ENCODE measurements at places on chromosomes 1 and 21.

DNA sequence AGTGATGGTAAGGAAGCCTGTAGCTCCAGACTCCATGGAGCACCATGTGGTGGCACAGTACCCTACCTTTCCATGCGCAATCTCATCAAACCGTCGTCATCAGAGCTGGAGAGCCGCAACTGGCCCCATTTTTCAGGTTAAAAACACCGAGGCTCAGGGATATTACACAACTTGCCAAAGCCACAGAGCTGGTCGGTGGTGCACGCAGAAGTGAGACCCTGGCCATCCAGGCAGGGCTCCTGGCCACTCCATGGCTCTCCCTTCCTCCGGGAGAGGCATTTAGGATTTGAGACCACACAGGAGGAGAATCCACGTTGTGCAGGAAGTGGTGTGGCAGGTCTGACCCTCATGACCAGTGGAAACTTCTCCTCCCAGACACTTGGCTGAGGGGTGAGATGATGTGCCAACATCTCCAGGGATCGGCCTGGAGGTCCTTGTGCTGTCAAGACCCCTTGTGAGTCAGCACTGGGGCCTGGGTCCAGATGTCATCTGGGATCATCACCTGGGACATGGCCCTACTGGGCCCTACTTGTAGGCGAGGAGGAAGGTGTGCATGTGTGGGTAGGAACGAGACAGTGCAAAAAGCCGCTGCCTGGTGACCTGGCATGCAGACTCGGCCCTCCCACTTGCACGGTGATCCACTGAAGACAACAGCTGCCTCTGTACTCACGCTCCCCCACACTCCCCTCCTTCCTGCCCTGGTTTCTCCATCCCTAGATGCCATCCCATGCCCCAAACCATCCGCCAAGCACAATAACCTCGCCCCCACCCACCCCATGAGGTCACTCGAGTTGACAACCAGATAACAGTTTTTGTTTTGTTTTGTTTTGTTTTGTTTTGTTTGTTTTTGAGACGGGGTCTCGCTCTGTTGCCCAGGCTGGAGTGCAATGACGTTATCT lies 10.4 kb downstream of the TFF3 start:
- DNase-seq: no peak

- DNase-seq: peak; percentile 21
Observed at GRCh38 chr1:161727256-161727924, 6.0 kb downstream of the FCRLB start.

DNA sequence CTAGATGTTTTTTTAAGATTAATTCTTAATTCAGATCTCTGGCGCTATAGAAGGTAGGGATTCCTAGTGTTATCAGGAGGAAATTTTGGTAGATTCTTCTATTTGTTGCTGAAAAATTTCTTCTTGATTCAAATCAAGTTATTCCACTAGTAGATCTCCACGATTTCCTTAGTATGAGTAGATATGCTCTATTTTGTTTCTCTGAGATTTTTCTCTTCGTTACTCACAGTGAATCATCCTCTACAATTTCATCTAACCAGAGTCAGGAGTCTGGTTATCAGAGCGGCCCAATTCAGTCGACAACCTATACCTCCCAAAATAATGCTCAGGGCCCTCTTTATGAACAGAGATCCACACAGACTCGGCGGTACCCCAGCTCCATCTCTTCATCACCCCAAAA lies 18.8 kb upstream of the HAX1 start:
- no peak for DNase-seq

- DNase-seq: no peak
Observed at GRCh38 chr1:39940253-39940652, 14.7 kb upstream of the MFSD2A start.

DNA sequence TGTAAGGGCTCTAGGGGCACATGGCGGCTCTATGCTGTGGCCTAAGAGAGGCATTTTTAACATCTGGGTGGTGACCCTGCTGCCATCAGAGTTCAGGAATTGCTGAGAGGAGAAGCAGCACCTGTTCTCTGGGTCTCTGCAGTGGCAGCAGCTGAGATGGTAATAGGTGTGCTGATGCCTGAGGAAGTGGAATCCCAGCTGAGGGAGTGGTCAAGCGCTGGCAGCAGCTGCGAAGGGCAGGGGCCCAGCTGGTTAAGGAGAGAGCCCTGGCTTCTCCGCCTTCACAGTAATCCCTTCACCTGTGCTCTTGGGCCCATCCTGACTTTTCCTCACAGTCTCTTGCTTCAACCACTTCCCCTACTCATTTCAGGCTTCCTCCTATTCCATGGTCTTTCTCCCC lies 39.8 kb downstream of the GJA5 start:
- no peak for DNase-seq

DNA sequence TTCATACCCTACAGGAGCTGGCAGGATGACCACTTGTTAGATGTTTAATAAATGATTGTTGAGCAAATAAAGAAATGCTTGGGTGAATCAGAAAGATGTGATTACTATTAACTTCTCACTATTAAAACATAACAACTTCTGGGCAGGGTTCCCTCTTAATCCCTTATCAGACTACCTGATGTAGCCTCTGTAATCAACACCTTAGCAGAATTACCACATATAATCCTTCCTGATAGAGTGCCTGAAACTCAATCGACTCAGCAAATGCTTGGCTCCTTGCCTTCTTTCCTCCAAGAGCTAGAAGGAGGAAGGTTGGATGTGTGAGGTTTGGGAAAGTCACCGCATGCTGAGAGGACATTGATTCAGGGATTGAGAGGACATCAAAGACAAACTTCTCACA lies 34.8 kb upstream of the DSCAM start:
- no peak for DNase-seq

GRCh38 chr1:114322207-114322606 lies 168.5 kb upstream of the SYT6 start:
- DNase-seq: no peak

DNA sequence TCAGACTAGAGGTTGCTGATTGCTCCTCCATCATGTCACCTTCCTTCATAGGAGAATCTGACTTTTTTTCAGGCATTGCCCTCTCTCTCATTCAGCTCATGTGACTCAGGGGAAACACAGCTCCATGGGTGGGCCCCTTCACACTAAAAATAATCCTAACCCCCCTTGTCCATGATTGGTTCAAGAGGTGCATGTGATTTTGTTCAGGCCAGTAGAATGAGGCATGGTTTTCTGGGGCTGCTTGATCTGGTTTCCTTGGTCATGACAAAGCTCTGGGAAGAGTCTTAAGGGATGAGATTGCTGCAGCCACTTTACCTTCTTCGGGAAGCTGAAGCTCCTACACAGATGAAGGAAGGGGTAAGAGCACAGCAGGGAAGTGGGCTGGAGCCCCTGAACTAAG lies 56.3 kb downstream of the SPAG17 start:
- no peak for DNase-seq

DNA sequence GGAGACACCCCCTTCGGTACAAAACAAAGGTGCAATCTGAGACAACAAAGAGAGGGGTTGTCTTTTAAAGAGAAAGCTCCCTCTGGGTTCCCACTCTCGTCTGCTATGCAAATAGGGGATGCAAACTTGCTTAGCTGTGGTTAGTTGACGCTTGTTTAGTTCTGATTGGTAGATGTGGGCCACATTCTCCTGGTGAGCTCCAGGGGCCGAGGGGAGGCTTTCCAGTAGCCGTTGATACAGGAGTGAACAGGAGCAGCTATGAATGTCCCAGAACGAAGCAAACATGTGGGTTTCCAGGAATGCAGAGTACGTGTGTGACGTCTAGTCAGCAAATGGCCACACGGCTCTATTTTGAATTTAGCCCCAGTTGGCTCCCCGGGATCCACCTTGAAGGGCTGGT lies 14.7 kb downstream of the TFF2 start:
- no peak for DNase-seq

- DNase-seq: no peak
Observed at GRCh38 chr1:21649315-21649714, 19.8 kb downstream of the RAP1GAP start.

DNA sequence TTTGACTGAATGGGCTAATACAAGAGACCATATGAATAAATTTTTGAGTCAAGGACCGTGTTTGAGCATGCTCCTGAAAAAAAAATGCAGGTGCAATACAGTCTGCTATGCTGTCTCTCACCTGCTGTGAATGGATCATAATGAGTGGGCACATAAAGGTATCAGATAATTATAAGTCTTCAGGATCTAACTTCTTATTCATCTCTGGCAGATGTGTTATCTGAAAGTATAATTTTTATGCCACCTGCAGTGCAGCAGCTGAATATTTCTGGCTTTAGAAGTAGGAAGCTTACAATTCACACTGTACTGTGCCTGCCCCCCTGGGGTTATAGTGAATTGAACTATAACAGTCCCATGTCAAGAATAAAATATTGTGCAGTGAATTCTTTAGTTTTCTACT lies 333.3 kb downstream of the MRPL39 start:
- no peak for DNase-seq

GRCh38 chr21:19853061-19853460 lies 1145.1 kb upstream of the NCAM2 start:
- no peak for DNase-seq

DNA sequence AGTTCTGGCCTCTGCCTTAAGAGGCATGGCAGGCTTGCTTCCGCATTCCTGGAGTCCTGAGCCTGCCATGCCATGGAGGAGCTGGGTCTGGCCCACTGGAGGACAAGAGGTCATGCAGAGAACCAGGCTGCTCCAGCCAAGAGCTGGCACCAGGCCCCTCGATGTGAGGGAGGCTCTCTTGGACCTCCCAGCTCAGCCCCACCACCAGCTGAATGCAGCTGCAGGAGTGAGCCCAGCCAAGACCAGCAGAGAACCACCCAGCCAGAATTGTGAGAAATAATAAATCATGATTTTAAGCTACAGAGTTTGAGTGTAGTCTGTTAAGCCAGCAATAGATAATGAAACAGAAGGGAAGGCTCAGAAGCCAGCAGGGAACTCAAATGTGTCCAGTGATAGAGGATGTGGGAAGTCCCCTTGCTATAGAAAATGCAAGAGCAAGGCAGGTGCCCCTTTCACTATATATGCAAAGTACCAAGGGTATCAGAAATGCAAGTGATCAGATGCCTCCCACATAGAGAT lies 118.4 kb downstream of the HIVEP3 start:
- no peak for DNase-seq

All from T follicular helper cell (primary cell).